Inflammatory macrophage (primary cell): ENCODE measurements at places on chromosomes 16 and 17.

- peak; percentile 64 for DNase-seq
Measured at GRCh38 chr17:41863074-41863848, 2.0 kb downstream of the KLHL11 start.

GRCh38 chr16:87492291-87492630 lies 563 bp downstream of the ZCCHC14 start:
- no peak for DNase-seq

DNA sequence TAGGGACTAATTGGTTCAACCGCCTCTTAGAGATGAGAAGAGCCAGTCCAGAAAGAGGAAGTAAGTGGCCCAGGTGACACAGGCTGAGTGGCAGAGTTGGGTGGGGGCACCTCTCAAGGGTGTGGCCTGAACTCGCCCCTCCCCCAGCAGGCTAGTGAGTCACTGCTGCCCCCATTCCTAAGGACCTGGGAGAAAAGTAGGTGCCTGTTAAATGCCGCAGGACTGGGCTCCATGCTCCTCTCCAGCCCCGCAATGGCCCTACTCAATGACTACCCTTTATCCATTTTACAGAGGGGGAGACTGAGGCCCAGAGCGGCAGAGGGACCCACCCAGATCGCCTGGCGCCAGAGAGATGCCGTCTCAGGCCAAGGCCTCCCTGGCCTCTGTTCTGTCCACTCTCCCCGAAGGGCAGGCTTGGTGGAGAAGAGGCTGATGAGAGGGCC lies 8.1 kb downstream of the TMEM235 start:
- DNase-seq = no peak

DNA sequence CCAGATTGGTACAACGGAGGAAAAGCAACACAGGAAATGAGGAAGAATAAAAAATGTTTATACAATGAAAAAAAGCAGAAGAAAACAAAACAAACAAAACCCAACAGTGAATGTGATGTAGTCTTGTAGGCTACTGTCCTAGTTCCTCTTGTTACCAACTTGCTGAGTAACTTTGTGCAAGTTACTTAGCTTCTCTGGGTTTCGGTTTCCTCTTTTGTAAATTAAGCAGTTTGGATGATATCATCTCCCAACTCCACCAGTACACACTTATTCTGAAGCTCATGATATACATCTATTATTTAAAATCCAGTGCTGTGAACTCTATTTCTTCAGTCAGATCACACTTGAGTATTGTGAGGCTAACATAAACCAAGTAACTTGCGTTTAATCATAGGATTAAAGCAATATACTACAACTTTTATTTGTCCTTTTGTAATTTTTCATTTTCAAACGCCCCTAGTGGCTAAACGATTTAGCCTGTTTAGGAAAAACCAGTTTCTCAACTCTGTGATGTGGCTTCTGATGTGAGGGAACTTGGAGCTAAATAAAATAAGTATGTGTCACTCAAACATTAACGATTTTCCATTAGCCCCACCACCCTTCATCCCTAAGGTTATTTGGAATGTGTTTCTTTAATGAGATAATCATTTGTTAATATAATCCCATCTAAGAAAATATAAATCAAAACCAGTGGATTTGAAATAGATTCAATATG lies 1.4 kb upstream of the UNK start:
- DNase-seq = peak; percentile 96

- no peak for DNase-seq
Measured at GRCh38 chr17:30920282-30920681, 1.5 kb upstream of the ADAP2 start.

GRCh38 chr17:78174870-78175642 lies 6.7 kb downstream of the SYNGR2 start:
- no peak for DNase-seq

- DNase-seq = no peak
Measured at GRCh38 chr17:41800601-41801373, 11.0 kb downstream of the P3H4 start.

GRCh38 chr17:10018461-10018891 lies 113.4 kb upstream of the RCVRN start:
- DNase-seq = peak; percentile 84

DNA sequence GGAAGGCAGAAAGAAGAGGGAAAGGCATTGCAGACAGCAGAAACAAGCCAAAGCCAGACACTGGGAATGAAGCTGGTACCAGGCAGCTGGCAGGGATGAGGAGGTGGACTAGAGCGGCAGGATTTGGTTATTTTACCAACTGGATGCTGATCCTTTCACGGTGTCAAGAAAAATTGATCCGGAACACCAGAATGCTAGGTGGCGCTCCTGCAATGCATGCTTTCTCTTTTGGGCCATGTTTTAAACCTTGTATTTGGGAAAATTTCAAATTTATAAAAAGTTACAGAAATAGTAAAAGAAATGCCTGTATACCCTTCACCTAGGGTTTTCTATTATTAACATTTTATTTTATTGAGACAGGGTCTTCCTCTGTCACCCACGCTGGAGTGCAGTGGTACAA lies 224.7 kb downstream of the SOX9 start:
- no peak for DNase-seq

GRCh38 chr17:9557161-9557755 lies 18.4 kb downstream of the STX8 start:
- DNase-seq = no peak

GRCh38 chr16:23948949-23949411 lies 113.2 kb downstream of the PRKCB start:
- DNase-seq = no peak

- no peak for DNase-seq
Measured at GRCh38 chr16:85103114-85104079, 8.9 kb downstream of the CIBAR2 start.

GRCh38 chr17:64306850-64307463 lies 43.9 kb upstream of the TEX2 start:
- DNase-seq = peak; percentile 83

- no peak for DNase-seq
Measured at GRCh38 chr16:31502981-31503380, 5.2 kb downstream of the RUSF1 start.

DNA sequence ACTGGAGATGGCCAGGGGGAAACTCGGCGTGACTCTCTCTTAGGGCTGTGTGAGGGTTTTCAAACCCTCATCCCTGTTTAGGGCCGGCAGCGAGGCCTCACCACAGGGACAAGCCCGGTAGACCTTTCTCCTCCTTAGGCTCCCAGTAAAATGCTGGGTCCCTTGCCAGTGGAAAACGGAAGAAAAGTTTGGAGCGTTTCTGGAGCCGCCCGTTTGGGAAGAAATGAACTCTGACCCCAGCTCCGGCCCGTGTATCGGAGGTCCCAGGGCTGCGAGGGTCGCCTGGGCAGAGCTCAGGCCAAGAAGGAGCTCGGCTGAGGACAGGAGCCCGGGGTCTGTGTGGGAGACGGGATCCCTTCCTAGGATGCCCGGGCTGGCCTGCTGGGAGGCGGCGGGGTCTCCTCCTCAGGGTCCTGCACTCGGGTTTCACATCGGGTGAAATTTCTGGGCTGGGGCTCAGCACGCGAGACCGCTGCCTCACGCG lies 23.2 kb downstream of the ZNF213 start:
- no peak for DNase-seq

DNA sequence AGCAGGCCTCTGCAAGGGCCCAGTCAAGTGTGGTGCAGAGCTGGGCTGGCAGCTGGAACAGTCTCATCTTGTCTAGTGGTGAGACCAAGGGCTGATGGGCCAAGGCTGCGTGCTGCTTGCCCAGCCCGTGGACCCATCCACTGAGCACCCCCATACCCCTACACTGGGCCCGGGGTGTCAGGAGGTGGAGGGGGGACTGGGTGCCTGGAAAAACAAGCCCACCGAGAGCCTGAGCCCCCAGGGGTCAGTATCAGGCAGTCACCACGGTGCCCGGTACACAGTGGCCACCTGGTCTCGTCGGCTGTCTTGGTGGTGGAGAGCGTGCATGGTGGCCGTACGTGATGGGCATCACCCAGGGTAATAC lies 238.3 kb downstream of the SEC14L1 start:
- no peak for DNase-seq

- DNase-seq = no peak
Measured at GRCh38 chr16:75927810-75928209, 201.5 kb upstream of the CPHXL start.

GRCh38 chr16:79542237-79542774 lies 58.2 kb downstream of the MAF start:
- DNase-seq = peak; percentile 61

- no peak for DNase-seq
Measured at GRCh38 chr16:27531826-27532800, 17.6 kb downstream of the GTF3C1 start.

DNA sequence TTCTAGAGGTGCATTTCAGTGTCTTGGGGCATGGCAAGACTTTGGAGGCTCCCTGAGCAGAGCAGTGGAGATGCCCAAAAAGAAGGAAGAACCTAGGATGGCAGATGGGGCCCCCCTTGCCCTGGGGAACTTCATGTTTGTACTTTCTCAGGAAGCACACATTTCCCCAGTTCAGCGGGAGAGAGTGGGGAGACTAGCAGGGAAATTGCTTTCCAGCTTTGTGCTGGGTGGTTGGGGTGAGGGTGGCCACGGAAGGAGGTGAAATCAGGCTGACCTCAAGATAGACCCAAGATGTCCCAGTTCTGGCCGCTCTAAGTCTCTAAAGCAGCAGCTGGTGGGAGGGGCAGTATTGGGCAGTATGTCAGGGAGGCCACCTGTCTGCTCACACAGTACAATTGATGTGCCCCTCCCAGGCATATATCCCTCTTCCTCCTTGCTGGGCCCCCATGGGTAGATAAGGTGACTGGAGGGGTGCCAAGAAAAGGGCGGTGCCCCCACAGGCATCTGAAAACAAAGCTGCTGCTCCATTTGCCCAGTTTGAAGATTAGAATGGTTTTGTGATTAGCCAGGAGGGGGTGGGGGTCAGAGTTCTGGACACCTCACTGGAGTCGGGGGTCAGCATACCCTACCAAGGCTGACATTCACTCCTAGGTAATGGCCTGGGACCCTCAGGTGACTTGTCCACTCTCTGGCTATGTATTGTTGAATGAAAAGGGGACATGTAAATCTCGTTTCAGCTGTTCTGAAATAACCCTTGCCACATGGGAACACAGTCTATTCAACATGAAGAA lies 17.1 kb upstream of the NAGLU start:
- no peak for DNase-seq

- no peak for DNase-seq
Measured at GRCh38 chr17:81388612-81389367, 6.5 kb upstream of the BAHCC1 start.

- no peak for DNase-seq
Measured at GRCh38 chr17:37677021-37677420, 33.8 kb upstream of the DDX52 start.

GRCh38 chr17:34606763-34607162 lies 27.4 kb downstream of the TMEM132E start:
- DNase-seq = no peak

- DNase-seq = no peak
Measured at GRCh38 chr17:82175951-82176350, 36.7 kb downstream of the CCDC57 start.

GRCh38 chr16:635573-636205 lies 416 bp downstream of the METTL26 start:
- DNase-seq = no peak

DNA sequence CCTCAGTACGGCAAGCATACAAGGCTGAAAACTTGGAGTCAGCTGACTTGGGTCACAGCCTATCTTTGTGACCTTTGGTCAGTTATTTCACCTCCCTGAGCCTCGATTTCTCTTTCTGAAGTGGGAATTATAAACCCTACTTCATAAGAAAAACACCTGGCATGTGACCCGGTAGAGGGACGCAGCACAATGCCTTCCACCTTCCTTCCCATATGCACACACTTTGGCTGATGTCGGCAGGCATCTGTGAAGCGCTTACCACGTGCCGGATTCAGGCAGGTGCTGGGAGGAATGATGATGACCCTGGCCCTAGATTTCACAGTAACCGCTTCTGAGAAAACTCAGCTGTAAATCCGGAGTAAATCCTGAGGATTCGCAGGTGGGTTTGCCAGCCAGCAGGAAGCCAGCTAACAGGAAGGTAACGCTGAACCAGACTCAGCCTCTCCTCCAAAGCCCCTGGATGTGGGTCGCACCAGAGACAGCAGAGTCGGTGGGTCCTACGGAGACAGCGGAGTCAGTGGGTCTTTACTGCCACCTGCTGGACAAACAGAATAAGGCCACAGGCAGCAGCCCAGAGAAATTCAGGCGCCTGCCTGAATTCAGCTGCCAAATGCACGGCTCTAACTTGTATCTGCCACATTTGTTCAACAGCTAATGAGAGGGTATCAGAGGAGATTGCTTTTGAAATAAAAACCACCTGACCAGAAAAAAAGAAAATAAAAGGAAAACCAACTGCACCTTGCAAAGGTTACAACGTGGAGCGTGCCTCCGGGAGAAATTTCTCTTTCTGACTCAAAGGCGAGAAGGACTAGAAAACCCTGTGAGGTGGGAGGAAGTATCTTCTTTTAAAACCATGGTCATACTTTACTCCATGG lies 16.6 kb downstream of the COPRS start:
- peak; percentile 73 for DNase-seq

- DNase-seq = no peak
Measured at GRCh38 chr17:44614862-44615261, 41.4 kb upstream of the MEIOC start.

- no peak for DNase-seq
Measured at GRCh38 chr16:81921843-81922584, 89.3 kb downstream of the SDR42E1 start.

DNA sequence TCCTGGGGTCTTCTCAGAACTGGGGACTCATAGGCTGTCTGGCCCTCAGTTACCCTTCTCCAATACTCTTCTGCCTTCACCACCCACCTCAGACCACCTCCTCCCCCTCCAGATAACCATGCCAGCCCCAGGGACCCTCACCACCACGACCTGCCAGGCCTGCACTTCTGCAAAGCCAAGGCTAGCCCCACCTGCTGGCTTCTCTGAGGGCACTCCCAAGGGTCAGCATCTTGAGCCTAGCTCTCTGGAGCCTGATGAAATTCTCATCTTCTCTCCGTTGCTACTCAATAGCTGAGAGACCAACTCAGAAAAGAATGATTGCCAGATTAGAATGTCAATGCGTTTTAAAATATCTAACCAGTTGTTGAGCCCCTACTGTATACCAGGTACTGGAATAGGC lies 56.1 kb upstream of the LYRM9 start:
- no peak for DNase-seq

DNA sequence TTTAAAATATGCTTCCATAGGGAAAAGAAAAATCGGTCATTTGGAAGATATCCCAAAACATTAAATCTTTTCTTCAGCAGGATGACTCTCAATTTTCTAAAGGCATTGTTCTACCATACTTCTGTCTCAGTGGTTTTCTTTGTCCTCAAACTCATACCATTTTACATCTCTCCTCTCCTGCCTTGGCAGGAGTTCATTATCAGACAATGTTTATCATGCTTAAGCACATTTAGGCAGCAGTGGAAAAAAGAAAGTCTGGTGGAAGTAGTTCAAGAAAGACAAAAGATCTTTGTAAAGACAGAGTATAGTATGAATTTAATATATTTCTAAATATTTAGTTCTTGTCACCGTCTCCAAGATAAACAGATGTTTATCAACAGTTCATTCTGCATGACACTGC lies 68.2 kb downstream of the CDK12 start:
- no peak for DNase-seq
